Stimulated activated CD8-positive, alpha-beta memory T cell treated with anti-CD3 and anti-CD28 coated beads, Interleukin-15, amount 100 ng/mL, for 1 hour (primary cell): ENCODE measurements at places on chromosomes 12 and 14.

GRCh38 chr14:90732139-90732538, 84.1 kb downstream of the TTC7B start:
- DNase-seq: no peak

GRCh38 chr12:114924946-114925475, 241.0 kb upstream of the TBX3 start:
- no peak for DNase-seq

GRCh38 chr14:64826333-64826732, 53.4 kb downstream of the SPTB start:
- no peak for DNase-seq

DNA sequence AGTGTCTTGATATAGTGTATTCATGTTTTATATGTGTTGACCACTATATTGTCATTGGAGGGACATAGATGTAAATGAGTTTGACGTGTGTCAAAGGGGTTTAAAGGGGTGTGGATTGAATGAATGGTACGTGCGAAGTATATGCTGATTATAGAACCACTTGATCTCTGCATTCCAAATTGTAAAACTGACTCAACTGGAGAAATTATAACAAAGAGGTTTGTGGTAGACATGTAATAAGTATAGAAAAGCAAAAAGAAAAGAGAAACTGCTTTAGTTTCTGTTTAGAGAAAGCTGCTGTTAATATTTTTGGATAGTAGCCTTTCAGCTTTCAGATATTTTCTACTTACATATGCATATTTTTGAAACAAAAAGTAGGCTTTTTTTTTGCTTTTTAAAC, 8.9 kb upstream of the MYRFL start:
- DNase-seq: no peak

GRCh38 chr14:68857516-68858070, 64.7 kb upstream of the ZFP36L1 start:
- no peak for DNase-seq

- DNase-seq: no peak
Observed at GRCh38 chr14:100432652-100433427, 109.7 kb downstream of the SLC25A47 start.

GRCh38 chr14:101559624-101560533, 1.4 kb upstream of the DIO3 start:
- DNase-seq: no peak
